KG1 (cell line): ENCODE measurements at places on chromosomes 7 and 10.

GRCh38 chr7:129266181-129266580 lies 41.4 kb downstream of the AHCYL2 start:
- no peak for DNase-seq

GRCh38 chr10:127159648-127160245 lies 36.6 kb downstream of the INSYN2A start:
- DNase-seq: no peak

DNA sequence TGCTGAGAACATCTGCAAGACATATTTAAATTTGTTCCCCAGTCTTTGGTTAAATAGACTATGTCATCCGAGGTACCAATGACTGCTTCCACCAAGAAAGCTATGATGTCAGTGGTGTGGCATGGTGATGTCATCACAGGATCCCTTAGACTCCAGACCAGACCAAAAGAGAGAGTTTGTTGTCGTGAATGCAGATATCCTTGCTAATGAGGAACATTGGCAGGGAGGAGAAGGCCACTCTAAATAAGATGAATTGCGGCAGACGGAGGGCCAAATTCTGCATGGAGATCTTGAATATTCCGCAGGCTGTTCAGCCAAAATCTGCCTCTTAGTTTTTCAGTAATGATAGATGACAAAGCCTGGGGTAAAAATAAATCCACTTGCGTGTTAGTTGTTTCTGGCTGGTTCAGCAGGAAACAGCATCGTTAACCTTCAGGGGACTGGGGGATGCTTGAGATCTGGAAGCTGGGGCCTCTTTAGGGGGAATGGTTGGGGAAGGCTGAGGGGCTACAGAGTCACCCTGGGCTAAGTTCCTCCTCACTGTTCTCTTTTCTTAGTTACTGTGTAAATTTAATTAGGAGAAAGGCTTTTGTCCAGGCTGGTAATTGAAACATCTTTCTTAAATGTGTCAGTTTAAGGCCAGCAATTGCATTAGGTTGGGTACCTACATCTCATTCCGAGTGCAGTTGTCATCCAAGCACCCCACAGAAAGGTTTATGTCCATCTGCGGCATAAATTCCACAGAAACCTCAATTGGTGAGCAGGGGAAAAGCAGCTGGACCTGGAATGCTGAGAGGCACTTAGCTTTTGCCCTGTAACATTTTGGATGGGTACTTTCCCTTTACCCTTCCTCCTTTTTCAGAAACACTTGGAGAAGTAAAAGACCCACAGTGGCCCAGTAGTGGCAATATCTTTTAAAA lies 11.6 kb upstream of the CAMK1D start:
- no peak for DNase-seq

DNA sequence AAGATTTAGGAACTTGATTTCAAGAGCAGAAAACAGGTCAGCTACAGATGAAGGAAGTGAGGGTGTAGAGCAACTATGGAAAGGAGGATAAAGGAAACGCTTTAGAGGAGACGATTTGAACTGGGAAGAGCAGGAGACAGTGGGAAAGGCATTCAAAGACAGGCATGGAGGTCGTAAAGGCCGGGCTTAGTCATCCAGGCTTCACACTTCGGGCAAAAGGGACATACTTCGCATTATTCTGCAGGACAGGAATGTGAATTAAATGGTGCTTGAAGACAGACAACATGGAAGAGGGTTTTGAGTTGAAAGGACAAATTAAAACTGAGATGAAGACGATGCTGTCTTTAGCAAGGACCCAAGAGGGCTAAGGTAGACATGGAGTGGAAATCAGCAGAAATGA lies 8.1 kb downstream of the FAM171A1 start:
- DNase-seq: no peak

DNA sequence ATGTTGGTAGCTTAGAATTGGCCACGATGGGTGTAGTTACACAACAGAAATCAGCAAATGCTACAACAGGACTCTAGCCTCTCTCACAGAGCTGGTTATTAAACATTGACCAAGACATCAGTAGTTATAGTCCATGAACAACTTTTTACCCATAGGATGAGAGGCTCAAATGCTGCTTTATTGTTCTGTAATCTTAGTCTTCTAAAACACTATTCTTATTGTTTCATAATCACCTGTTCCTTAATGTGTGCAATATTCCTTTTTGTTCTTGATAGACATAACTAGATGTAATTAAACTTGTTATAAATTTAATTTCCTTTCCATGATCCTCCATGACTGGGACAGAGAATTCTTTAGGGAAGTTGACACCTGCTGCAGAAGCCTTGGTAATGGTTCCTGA lies 356.9 kb downstream of the EXOC4 start:
- DNase-seq: no peak

- DNase-seq: no peak
These were observed 289.4 kb downstream of the RNLS start for GRCh38 chr10:88293651-88294230.

DNA sequence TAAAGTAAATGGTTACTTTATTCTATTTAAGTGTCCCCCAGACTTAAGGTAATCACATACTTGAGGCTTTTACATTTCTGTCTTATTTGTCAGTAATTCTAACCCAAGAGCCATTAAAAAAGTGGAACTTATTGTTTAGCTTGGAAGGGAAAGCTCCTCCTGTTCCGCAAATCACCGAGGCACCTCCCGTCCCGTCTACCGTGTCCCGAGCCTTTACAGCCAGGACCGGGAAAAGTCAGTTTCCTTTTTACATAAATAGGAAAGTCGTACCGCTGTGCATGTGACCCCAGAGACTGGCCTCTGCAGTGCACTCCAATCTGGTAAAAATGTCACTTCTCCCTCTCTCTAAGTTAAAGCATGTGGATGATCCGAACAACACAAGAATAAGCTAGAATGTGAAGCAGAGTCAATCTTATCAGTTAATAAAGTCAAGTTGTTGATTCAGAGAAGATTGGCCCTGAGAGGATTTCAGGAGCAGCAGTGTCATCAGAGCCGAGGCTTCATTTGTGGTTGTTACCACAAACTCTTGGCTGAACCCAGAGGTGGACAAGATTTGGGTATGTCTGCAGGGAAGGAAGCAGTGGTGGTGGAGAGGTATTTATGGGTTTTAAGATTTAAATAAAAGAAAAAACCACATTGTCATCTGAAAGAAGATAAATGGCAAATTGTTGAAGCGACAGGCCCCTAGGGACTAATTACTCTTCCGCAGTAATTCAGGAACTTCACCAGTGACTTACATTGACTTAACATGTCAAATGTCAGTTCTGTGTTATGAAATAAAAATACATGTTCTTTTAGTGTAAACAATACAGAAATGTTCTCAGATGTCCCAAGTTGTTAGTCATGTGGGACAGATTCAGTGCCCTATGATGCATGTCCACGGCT lies 316.6 kb upstream of the ZNF32 start:
- no peak for DNase-seq

DNA sequence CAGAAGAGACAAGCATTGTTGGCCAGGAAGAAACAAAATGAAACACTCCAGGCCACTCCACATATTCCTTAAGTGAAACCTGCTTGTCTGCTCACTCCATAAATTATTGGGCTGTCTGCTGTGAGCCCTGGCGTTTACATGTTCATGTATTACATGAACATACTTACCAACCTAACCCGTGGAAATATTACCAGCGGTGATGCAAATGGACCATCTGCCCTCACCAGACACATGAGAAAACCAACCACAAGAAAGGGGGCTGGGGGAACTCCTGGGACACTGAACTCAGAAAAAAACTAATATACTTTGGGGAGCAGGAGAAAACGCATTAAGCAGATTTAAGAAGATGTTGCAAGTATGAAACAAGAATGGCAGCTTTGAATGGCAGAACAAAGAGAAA lies 731.2 kb upstream of the IGFBP3 start:
- DNase-seq: no peak

GRCh38 chr7:88146616-88147015 lies 73.2 kb downstream of the SRI start:
- DNase-seq: no peak

- no peak for DNase-seq
These were observed 419.8 kb downstream of the GRID1 start for GRCh38 chr10:85946713-85947326.
